ENCODE measurements at places on chromosomes 2 and 18.

DNA sequence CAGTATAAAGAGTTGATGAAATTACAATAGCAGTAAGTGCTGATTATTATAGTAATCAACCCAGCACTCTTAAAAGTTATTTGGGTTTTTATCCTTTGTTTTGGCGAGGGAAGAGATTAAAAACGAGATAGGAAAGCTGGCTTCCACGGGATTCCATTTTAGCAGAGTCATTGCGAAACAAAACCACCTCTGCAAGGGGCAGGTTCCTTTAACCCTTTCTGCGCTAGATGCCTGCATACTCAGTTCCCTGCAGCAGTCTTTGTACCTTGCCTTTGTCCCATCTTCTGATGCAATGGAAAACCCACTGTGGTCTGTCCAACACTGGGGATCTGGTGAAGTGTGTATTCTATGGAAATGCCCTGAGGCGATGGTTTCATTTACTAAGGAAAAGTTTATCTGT is 2.7 kb downstream of the YPEL5 start:
- no peak for DNase-seq

GRCh38 chr2:37555457-37555856 is 116.0 kb downstream of the CDC42EP3 start:
- DNase-seq, result no peak

DNA sequence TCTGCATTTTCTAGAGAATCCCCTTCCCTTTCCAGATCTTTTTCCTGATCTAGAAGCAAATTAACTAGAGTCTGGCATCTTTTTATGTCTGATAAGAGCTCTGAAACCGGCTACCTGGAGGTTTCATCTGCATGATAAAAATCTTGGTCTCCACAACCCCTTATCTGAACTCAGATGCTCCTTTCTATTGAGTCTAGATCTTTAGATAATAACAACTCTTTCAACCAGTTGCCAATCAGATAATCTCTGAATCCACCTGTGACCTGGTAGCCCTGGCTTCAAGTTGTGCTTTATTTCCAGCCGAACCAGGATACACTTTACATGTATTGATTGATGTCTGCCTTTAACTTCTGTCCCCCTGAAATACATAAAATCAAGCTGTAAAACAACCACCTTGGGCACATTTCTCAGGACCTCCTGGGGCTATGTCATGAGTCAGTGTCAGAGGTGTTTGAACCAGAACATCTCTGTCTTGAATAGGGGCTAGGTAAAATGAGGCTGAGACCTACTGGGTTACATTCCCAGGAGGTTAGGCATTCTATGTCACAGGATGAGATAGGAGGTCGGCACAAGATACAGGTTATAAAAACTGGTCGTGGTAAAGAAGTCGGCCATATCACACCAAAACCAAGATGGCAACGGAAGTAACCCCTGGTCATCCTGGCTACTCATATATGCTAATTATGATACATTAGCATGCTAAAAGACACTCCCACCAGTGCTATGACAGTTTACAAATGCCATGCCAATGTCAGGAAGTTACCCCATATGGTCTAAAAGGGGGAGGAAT is 20.8 kb downstream of the RALBP1 start:
- DNase-seq, result no peak

DNA sequence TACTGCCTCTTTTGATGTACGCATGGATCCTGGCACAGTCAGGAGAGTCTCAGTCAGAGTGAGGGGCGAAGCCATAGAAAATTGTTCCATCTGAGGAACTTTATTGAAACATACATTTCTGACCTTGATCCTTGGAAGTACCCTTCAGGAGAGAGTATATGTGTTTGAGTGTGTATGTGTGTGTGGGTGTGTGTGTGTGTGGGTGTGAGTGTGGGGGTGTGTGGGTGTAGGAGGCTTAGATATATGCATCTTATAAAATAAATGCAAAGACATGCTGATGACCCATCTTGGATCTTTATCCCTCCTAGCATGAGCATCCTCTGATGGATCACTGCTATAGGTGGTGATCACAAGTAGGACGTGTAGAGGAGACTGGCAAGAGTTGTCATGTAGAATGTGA is 93.5 kb downstream of the SETBP1 start:
- DNase-seq, result no peak

GRCh38 chr2:7725850-7726242 is 808.6 kb downstream of the RNF144A start:
- no peak for DNase-seq

- DNase-seq, result no peak
Observed at GRCh38 chr2:109613081-109613921, 465 bp downstream of the SEPTIN10 start.

DNA sequence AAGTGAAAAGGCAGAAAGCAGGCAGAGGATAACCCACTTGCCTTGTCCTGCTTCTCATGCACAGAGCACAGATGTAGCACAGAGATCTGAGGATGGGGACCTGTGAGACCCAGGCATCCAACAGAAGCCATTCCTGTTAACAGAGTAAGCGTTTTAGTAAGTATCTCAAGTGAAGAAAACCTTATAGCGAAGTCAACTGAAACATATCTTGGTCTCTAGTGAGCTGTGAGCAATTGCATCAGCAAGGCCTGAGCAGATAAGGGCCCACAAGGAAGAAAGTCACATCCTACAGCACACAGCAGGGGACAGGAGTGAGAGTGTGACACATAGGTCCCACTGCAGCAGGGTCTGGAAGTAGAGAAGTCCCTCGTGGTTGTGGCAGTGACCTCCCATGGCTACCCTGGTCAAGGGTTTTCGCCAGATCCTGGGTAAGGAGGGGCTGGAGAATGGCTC is 248.7 kb upstream of the TNP1 start:
- DNase-seq, result no peak

- no peak for DNase-seq
Observed at GRCh38 chr18:74529811-74530583, 4.3 kb upstream of the CNDP1 start.

DNA sequence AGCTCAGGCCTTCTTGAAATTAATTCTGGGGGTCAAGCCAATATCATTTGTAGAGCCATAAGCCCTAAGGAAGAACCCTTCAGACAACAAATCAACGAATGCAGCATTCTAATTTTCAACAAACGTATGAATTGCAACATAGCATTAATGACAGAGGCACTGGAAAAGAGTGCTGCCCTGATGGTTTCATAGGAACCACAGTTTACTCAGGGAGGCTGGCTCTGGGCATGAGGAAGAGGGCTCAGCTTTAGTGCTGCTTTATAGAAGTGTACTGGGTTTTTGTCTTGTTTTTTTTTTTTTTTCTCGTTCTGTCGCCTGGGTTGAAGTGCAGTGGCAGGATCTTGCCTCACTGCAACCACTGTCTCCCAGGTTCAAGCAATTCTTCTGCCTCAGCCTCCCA is 36.1 kb upstream of the CAB39 start:
- DNase-seq, result no peak

- DNase-seq, result no peak
Observed at GRCh38 chr2:114688241-114688640, 245.8 kb downstream of the DPP10 start.

Measured in stimulated activated CD4-positive, alpha-beta T cell treated with anti-CD3 and anti-CD28 coated beads, Interleukin-15, amount 100 ng/mL, for 1 hour (primary cell).